ENCODE measurements at places on chromosomes 7 and 10.

GRCh38 chr7:135971366-135971725 lies 5.8 kb downstream of the MTPN start:
- no peak for DNase-seq

DNA sequence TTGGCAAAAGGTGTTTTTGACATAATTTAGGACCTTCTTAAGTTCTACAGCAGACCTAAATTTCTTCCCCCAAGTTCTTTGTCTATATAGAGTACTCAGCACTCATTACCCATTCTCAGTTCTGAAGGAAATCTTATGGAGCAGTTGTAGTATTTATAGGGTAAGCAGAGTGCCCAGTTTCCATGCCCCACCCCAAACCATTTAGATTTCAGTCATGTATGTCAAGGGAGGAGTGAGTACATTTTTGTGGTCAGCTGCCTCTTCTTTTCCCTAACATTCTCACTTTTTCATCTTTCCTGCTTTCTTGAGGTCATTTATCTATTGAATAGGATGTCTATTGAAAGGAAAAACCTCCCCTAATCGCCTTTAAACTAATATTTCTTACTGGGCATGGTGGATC lies 83.3 kb downstream of the KAT6B start:
- no peak for DNase-seq

- no peak for DNase-seq
Measured at GRCh38 chr7:87144173-87144657, 8.0 kb upstream of the DMTF1 start.

DNA sequence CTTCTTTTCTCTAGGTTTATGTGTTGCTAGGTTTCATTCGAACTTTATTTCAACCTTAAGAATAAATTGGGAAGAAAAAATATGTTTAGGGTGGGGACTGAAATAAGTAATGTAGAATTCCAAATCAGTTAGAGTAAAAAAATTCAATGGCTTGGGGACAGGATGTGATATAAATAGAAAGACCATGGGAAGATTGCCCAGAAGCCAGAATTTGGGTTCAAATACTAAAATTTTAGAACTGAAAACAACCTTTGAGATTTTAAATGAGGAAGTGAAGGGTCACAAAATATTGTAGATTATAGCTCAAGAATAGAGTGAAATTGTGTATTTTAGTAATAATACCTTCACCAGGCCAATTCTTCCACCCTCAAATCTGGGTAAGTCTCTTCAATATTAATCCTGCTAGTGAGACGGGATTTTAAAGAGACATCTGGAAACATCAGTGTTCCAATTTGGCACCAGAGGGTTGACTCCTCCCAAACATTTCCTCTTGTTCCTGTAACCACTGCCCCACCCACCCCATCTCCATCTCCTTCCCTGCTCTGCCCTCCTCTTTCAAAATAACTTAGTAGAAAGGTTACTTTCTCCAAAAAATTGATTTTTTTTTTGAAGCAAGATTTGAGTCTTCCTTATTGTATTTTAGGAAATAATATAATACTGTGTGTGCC lies 51.3 kb upstream of the FAM3C start:
- DNase-seq: no peak

DNA sequence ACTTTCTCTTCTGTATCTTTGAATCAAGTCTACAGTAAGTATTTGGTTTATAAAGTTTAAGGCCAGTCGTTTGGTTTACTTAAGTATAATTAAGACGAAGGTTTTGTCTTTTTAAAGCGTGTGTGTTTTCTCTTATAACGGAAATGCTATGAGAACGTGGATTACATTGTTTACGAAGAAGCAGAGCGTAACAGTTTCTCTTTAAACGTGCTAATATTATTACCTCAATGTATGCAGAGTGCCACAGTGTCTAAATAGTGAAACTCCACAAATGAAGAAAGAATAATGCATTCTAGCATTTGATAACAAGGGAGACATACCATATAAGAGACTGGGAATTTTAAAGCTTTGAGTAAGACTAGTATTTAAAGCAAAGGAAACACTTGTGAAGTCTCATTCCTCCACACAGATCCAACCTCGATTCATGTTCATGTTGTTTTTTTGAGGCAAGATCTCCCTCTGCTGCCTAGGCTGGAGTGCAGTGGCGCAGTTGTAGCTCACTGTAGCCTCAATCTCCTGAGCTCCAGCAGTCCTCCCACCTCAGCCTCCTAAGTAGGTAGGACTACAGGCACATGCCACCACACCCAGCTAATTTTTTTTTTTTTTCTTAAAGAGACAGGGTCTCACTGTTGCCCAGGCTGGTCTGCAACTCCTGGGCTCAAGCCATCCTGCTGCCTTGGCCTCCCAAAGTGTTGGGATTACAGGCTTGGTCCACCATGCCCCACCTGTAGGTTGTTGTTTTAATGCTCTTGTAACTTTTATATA lies 75.1 kb downstream of the ANKRD61 start:
- peak; percentile 56 for DNase-seq

GRCh38 chr10:628386-629045 lies 61.0 kb downstream of the DIP2C start:
- DNase-seq: no peak

- DNase-seq: no peak
Measured at GRCh38 chr7:46179061-46179610, 258.1 kb upstream of the IGFBP3 start.

DNA sequence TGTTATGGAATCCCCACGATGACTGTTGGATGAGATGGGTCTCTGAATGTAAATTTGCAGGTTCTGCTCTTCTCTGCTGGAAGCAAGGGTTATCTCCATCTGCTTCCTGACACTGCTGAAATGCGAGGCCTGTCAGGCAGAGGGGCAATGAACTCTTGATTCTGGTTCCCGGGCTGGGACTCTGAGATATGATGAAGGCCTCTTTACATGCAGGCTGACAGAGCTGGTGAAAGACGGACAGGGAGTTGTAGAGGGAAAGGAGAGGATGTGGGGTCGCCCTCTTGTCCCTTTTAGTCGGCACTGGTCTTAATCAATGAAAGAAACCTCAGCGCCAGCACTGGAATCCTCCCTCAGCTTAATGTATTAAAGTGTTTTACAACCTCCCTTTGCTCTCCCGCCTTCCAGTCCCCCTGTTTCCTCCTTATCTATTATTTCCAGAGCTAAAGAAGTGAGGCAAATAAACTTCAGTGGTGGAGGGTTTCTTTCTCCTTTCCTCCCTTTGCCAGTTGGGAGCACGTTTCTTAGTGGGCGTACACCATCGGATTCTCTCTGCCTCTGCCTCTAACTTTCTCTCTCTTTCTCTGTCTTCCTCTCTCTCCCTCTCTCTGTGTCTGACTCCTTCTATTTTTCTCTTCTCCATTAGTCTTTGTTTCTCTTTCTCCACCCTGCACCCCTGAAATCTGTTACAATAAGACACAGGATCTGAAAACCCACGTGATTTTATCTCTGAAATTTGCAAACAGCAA lies 145.6 kb downstream of the BAMBI start:
- no peak for DNase-seq

DNA sequence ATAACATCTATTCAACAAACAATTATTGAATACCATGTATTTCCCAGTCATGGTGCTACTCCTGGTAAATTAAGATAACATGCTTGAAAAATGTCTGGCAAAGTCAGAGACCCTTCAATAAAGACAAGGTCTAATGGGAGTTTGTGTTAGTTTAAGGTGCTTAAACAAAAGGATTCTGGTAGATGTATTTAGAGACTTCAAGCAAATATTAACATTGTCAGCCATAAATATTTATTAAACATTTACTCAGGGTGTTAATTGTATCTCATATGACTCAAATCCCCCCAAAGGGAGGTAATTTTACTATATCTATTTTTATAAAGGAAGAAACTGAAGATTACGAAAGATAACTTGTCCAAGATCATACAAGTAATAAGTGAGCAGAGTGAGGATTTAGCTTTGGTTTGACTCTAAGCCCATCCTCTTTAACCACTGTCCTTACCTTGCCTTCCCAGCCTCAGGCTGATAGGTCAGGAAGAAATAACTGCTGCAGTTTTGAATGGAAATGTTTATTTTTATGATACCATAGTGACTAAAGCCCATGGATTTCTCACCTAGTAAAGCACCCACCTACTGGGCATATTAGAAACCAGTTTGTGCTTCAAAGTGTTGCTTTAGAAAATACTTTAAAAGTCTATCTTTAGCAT lies 215.4 kb downstream of the COBL start:
- DNase-seq: no peak

DNA sequence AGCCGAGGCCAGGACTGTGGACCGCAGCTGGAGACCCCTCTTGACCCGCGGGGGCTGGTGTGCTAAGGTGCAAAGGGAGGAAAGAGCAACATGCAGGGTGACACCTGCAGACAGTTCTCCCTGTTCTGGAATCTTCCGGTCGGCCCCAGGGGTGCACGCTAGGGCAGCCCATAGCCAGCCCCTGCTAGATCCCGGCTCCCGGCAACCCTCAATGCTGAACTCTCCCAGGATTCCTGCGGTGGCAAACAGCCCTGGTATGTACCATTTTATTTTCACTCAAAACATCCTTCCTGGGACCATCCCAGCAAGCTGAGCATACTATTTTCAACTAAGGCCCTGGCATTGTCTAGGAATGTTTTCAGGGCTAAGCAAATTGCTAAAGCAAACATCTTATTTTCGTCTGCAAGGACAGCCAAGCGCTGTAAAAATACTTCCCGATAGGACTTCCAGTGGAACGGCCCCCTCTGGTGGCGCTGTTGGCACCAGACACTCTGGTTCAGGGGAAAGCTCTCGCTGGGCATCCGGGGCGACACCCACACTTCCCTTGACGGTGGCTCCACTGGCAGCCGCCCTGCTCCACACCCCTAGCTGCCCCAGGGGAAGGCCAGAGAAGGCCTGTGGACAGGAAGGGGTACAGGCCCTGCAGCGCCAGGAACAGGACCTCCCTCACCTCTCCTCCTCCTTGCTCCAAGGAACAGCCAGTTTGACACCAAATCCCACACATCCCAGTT lies 99.4 kb downstream of the CTBP2 start:
- DNase-seq: peak; percentile 28

DNA sequence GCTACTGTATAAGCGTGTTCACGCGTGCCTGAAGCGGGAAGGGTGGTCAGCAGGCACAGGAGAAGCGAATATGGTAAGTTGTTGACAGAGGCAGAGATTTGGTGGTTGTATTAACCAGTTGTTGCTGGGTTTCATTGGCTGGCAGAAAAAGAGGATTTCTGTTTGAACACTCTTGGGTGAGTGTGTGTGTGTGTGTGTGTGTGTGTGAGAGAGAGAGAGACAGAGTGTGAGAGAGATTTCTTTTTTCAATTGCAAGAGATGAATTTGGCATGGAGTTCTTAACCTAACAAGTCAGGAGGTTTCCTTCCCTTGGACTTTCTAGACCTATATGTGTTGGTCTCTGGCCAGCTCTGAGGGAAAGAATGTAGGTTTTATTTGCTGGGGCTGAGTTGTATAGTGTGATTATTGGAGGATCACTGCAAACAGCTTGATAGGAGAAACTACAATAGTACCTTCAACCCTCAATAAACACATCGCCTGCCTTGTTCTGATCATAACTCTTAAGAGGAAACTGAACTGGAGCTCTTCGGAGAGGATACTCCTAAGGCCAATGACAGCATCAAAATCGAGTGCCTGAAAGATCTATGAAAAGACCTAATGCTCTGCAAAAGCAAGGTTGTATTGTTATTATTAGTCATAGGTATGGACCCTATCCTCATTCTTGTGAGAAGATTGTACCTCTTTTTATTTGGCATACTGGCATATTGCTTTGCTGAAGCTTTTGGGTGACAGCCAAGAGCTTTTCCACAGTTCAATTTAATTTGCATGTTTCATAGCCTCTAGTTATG lies 1.2 kb downstream of the MCU start:
- DNase-seq: peak; percentile 26

- DNase-seq: no peak
Measured at GRCh38 chr10:126585249-126586017, 85.1 kb downstream of the C10orf90 start.

- no peak for DNase-seq
Measured at GRCh38 chr10:42482411-42482810, 156.0 kb downstream of the ZNF33B start.

DNA sequence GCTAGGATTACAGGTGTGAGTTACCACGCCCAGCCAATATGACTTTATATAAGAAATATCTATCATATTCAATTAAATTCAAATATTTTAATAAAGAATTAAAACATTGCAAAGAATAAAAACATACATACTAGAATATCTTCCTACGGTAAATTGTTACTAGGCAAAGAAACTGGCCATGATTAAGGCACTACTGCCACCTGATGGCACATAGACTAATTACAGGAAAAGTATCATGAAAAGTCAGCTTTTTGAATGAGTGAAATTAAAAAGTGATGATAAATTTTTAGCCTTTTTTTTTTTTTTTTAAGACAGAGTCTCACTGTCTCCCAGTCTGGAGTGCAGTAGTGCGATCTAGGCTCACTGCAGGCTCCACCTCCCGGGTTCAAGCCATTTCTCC lies 30.9 kb downstream of the MRPS33 start:
- no peak for DNase-seq

GRCh38 chr10:34520510-34520909 lies 294.6 kb downstream of the PARD3 start:
- no peak for DNase-seq

GRCh38 chr7:41005374-41005901 lies 697.5 kb downstream of the INHBA start:
- no peak for DNase-seq

- DNase-seq: no peak
Measured at GRCh38 chr10:78053211-78053868, 19.7 kb downstream of the RPS24 start.

- no peak for DNase-seq
Measured at GRCh38 chr10:122558452-122558851, 2.1 kb upstream of the DMBT1 start.

GRCh38 chr10:95503001-95503400 lies 58.2 kb downstream of the SORBS1 start:
- no peak for DNase-seq

- no peak for DNase-seq
Measured at GRCh38 chr7:17976952-17977351, 36.7 kb upstream of the SNX13 start.

- no peak for DNase-seq
Measured at GRCh38 chr7:18086165-18087025, 58.7 kb upstream of the PRPS1L1 start.

- no peak for DNase-seq
Measured at GRCh38 chr7:28474640-28475039, 62.3 kb downstream of the CREB5 start.

DNA sequence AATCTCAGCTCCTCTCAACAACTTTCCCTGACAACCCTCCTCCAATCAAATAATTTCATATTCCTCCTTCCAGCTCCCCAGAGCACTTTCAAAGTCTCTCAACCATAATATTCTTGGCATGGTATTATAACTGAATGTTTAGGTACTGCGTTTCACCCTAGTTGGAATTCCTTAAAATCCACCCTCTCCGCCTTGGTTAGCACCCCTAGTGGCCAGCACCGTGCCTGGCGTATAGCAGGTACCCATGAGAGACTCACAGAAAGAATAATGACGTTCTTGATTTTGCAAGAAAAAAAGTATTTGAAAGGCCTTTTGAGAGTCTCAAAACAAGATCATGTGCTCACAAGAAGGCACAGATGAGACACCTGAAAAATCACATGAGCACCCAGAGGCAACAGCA lies 50.9 kb downstream of the GLI3 start:
- no peak for DNase-seq

- no peak for DNase-seq
Measured at GRCh38 chr7:14340393-14341074, 351.1 kb upstream of the ETV1 start.

- DNase-seq: no peak
Measured at GRCh38 chr10:21494191-21495001, 31.1 kb downstream of the SKIDA1 start.

- no peak for DNase-seq
Measured at GRCh38 chr10:18456984-18457383, 194.4 kb downstream of the NSUN6 start.

- DNase-seq: no peak
Measured at GRCh38 chr7:88165697-88166096, 54.1 kb downstream of the SRI start.

All from CD4-positive, alpha-beta T cell treated with Interleukin-1 beta for 1 hour (primary cell).